Tibial nerve (tissue), 4 donors: ENCODE measurements at places on chromosomes 11 and 22.

DNA sequence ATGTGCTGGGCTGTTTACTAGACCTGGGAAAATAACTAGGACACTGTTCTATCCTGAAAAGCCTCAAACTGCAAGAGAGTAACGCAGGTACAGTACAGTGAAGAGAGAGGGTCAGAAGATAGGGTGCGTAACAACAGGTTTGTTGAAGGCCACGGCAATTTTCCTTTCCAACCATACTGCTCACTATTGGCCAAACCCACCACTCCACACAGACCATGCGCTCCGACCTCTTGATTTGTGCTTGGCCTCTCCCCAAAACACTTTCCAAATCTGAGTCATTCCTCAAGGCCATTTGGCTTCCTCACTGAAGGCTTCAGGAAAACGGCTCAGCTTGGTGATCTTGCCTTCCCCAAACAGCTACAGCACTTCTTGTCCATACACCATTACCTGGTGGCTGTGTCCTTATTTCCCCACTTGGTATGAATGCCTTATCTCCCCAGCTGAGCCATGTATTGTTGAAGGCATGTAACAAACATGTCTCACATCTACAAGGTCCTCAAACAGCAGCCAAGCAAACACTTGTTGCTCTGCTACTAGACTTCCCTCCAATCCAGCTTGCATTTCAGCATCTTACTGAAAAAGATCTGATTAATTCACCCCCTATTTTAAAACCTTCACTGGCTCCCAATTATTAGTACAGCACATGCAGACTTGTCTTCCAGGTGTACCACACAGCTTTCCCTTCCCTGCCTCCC is 40.9 kb downstream of the TCF20 start:
- DNase-seq: no peak

- no peak for DNase-seq
These were observed 752.8 kb downstream of the OPCML start for GRCh38 chr11:132779497-132779896.

DNA sequence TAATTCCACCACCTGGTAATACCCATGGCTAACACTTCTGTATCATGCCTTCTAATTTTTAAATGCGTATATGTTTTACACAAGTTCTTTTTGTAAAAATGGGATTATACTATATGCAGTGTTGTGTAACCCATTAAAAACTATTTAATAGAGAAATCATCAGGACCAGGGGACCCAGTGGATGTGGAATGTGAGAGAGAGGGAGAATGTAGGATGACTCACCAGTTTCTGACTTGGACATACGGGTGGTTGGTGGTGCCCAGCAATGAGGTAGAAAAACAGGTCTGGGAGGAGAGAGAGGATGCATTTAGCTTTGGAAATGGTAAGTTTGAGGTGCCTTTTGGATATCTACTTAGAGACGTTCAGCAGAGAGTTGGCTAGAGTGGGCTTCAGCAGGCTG is 112.0 kb upstream of the TBCEL start:
- DNase-seq: no peak

- no peak for DNase-seq
These were observed 27.8 kb upstream of the LMO2 start for GRCh38 chr11:33919645-33920044.

GRCh38 chr11:1927026-1927847 is 7.7 kb downstream of the TNNT3 start:
- no peak for DNase-seq

- no peak for DNase-seq
These were observed 55.0 kb upstream of the APOA1 start for GRCh38 chr11:116892374-116892773.

GRCh38 chr11:114280696-114281095 is 15.5 kb upstream of the NNMT start:
- DNase-seq: peak; percentile 49

DNA sequence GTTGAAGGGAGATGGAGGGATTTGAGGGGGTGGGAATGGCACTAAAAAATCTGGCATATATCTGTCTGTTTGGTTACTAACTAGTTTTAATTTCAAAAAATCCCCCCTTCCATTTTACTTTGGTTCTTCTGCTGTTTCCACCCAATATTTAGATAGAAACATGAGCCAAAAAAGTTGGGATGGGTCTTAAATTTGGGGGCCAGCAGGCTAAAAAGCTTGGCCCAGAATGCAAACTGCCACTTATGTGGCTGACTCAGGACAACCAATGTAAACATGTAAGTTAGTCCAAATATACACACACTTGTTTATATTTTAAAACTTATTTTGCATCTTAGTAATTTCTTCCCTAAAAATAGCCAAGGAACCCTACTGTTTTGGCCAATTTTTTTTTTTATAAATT is 35.7 kb downstream of the LGR4 start:
- DNase-seq: no peak

DNA sequence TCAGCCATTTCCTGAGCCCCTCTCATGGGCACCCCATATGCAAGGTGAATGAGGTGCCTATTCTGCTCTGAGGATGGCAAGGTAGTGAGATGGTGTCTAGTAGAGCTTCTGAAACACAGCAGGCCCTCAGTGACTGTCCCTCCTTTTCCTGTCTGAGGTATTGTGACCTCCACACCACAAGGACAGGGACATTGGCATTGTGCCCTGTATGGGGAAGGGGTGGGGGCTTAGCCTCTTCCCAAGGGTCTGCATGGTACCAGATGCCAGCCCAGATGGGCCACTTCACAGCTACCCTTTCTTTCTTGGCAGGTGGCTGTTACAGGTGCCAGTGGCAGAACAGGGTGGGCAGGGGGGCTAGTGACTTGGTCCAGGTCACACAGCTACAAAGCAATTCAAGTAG is 78.8 kb downstream of the CABIN1 start:
- DNase-seq: no peak

DNA sequence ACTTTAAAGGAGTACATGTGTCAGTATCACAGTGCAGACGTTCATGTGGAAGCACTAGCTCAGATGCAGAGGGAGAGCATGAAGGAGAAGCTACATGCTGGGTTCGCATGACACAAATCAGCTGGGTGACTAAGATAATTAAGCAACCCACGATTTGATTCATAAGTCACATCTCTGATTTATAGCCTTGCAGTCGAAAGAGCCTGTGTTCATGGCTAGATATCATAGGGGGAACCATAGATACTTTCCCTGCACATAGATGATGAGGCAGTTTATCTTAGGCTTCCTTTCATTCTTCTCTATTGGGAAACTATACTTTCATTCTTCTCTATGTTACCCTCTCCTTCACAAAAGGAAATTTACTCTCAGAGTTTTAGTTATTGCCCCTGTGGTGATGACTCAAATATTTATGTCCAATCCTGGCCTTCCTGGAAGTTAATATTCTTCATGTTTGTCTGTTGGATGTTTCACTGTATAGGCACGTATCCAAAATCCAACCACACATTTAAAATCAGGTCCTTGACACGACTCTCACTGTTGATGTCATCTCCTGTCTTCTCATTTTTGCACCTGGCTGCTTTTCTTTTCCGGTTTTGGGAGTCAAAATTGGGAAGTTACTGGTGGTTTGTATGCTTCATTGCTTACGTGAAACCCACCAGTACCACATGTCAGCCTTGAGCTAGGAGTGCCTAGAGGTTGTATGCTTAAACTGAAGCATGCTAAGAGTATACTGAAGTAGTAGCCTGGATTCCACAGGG is 56.3 kb upstream of the SLC5A12 start:
- DNase-seq: no peak

DNA sequence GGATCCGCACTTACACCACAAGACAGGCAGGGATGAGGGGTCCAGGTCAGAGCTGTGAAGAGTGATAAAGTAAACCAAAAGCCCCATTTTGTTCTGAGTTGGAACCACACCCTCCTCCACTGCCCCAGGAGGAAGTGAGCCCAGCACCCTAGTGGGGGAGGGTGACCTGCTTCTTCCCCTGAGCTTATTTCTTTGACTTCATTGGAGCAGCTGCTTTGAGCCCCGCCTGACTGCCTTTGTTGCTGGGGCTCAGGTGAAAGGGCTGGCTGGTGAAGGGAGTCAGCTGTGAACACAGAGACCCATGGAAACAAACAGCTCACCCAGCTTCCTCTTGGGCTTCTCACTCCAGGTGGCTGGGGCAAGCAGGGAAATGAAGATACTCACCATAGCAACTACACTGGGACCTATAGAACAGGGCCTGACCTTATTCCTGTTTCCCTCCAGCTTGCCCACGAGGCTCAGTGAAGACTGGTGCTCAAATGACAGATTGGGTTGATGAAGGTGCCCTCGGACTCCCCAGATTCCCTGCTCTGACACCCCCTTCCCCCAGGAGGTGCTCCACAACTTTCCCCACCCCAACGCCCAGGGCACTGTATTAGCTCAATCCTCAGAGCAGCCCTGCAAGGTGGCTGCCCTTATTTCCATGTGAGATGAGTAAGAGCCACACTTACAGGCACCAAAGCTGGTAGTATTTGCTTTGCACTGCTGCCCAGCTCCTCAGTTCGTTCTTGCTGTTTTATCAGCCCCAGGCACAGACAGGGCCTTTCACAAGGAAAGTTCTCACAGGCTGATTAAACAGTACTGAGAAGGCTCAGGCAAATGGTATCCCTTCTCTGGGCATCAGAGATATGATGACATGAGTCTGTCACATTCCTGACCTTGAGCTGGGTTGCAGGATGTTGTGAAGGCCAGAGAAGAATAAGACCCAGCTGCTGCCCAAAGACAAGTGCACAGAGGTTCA is 2.4 kb downstream of the UCP2 start:
- no peak for DNase-seq

- DNase-seq: peak; percentile 26
These were observed 4.4 kb upstream of the WEE1 start for GRCh38 chr11:9568854-9569587.

GRCh38 chr11:36308577-36308976 is 12.5 kb downstream of the PRR5L start:
- no peak for DNase-seq

DNA sequence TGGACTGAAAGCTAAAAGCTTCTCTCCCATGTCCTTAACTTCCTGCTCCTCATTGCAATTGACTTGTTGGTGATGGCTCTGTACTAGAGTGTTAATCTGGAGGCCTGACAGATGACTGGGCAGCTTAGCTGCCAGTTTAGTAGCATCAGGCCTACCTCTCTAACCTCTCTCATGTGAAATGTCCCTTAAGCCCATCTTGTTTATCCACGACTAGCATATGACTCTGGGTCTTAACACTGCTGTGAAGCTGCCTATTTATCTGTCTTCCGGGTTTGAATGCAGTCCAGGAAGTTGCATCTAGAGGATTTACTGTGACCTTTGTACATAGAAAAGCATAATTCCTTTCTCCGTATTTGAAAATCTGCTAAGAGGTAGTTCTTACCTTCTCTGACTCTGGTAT is 85.3 kb upstream of the HORMAD2 start:
- no peak for DNase-seq

DNA sequence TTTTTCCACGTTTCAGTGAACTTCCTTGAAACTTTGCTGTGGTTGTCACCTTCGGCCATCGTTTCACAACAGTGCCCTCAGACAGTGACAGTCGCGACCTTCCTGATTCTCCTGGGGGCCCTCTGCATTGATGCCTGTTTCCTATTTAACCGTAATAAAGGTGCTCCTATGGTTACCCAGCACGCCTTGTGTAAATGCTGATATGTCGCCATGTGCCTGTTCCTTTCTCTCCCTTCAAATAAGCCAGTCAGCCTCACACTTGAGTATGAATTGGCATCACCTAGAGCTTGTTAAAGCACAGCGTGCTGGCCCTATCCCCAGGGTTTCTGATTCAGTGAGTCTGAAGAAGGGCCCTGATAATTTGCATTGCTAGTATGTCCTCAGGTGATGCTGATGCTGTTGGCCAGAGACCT is 104.8 kb downstream of the MICAL2 start:
- no peak for DNase-seq

GRCh38 chr11:44300844-44301563 is 8.9 kb downstream of the ALX4 start:
- DNase-seq: no peak

GRCh38 chr11:12683874-12684273 is 9.7 kb downstream of the TEAD1 start:
- DNase-seq: no peak

DNA sequence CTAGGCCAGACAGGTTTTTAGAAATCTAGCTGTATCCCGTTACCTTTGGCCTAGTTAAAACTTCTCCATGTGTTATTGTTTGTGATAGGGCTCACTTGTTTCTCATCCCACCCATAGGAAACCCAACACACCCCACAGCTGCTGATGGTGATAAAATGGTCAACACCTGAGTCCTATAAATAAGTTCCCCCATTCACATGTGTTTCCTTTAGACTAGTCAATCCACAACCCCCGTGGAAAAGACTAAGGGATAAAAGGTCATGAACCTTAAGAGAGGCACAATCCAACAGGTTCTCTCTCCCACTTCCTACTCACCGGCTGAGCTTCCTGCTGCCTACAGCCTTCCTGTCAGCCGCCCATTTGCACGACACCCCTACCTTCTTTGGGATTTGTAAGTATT is 768.4 kb downstream of the JRKL start:
- DNase-seq: no peak

GRCh38 chr22:49827271-49827852 is 311 bp downstream of the BRD1 start:
- no peak for DNase-seq

DNA sequence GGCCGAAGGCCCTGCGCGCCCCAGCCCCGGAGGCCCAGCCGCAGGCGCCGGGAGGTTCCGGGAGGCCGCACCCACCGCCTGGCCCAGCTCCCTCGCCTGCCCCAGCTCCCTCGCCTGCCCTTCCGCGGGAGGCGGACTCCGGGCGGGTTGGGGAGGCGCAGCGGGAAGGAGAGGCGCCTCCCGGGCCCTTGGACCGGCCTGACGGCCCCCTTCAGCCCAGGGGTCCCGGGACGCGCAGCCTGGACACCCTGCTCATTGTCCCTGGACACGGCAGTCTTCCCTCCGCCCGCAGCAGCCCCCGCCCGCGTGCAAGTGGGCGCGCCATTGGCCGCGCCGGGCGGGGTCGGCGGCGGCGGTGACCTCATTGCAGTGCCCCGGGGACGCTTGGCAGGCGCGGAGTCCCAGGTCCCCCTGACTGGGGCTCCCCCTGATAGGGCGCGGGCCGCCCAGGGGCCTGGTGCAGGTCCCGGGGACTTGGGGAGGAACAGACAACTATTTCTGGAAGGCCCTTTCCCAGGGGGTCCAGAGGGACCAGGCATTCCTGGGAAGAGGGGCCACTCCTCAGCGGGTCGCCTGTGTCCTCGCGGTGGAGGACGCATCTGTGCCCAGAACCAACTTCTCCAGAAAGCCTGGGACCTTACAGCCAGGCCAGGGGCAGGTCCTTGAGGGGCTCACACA is 501 bp downstream of the CD151 start:
- no peak for DNase-seq

DNA sequence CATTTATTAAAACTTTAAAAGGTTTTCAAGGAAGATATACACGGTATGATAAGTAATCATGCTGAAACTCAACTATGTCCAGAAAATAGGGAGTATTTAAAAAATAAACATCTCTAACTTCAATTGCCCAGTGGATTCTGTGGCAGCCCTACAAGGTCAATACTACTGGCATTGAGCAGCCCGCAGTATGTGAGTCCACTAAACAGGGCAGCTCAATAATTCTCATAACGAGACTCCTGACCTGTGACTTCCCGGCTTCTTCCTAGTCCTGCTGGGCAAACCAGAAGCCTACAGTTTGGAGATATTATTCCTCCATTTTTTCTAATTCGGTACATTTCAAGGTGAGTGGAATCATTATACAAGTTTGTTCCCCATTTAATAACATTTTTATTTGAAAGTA is 580.5 kb upstream of the CCDC90B start:
- DNase-seq: no peak

- DNase-seq: no peak
These were observed 2.9 kb downstream of the SCARF2 start for GRCh38 chr22:20434773-20435172.

- DNase-seq: no peak
These were observed 1049.1 kb downstream of the BRD1 start for GRCh38 chr22:48778308-48779195.
